A549 treated with dexamethasone at 1 μM for 4 hours (cell line): ENCODE measurements at places on chromosomes 3 and 15. TPM values are rescaled to one million over a fixed set of nuclear protein-coding genes. Genes with fewer than 3 reads are reported as not detected.

The MEGF11 gene
- 0.08 to 0.61 TPM (median 0.47 TPM) in 5 replicates for total RNA-seq

The ROPN1 gene
- not detected in 5 replicates for total RNA-seq

The ZBBX gene
- total RNA-seq, result not detected in 5 replicates

The KBTBD8 gene
- 0.52 to 0.85 TPM (median 0.70 TPM) in 5 replicates for total RNA-seq

The CISH gene
- total RNA-seq, result 0.53 to 0.76 TPM (median 0.61 TPM) in 5 replicates

The AGBL1 gene
- not detected in 5 replicates for total RNA-seq
